ENCODE measurements at places on chromosomes 4 and X.
A peak's percentile ranks its signal among the peaks of the same experiment; 100 is the strongest.

DNA sequence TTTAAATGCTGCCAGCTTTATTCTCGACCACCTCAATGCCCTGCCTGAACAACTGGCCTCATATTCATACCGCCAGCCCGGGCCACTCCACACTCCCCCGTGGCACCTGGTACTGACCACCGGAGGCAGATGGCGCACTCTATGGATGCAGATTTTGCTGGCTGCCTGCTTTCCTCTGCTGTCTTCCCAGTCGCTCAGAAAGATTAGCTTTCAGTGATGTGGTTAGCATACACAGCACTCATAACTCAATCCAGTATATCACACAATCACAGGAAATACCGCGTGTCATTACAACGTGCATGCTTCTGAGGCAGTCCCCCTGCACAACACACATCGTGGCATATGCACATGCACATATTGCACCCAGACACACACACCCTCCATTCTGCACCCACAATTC lies 147.2 kb upstream of the BCOR start:
- DNase-seq: no peak

- no peak for DNase-seq
These were observed 677.5 kb downstream of the DMD start for GRCh38 chrX:32533848-32534247.

- peak; percentile 22 for DNase-seq
These were observed 26.7 kb upstream of the C1QTNF7 start for GRCh38 chr4:15400981-15401671.

DNA sequence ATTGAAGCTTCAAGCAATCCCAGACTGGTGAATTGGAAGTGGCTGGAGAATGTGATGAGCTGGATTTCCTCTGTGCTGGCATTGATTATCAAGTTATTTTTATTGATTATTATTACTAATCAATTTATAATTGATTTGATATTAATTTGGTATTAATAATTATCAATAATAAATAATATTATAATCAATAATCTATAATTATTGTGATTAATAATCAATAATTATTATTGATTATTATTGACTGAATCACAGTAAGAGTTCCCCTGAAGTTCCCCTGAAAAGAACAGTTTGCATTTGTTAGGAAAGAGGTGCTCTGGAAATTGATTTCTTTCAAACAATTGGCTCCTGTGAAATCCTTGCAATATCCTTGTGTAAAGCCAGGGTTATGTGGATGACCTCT lies 7.5 kb upstream of the FAM9A start:
- no peak for DNase-seq

- no peak for DNase-seq
These were observed 94.2 kb downstream of the CXCL13 start for GRCh38 chr4:77699731-77700210.

- DNase-seq: no peak
These were observed 195.2 kb upstream of the STK26 start for GRCh38 chrX:131827935-131828334.

- DNase-seq: no peak
These were observed 11.5 kb upstream of the GPM6B start for GRCh38 chrX:13828392-13828791.

DNA sequence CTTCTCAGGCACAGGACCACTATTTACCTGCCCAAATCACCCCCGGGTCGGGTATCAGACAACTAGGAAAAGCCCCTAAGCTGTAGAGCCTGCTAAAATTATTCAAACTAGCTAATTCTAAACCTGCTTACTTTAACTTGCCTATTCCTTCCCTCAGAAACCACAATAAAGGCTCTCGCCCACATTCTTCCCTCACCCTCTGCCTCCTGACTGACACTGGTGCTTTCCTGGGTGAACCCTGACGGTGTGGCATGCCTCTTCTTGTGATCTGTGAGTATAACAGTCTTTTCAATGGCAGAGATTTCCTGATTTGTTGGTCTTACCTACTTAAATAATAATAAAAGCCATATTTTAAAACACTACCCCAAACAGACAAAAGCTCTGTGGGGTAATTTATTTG lies 242.1 kb upstream of the ZCCHC13 start:
- DNase-seq: no peak

DNA sequence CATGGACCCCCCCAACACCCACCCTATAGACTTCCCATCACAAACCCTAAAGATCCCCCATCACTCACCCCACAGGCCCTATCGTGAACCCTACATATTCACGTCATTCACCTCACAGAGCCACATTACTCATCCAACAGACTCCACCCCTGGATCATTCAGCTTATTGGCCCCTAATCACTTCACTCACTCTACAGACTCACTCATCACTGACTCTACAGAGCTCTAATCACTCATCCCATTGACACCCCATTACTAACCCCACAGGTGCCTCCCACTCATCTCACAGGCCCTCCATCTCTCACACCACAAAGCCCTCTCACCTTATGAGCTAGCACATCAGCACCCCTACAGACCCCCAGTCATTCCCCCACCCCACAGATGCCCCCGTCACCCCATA lies 6.3 kb upstream of the TBC1D25 start:
- DNase-seq: no peak

GRCh38 chr4:167893531-167893930 lies 198.8 kb upstream of the ANXA10 start:
- DNase-seq: no peak

DNA sequence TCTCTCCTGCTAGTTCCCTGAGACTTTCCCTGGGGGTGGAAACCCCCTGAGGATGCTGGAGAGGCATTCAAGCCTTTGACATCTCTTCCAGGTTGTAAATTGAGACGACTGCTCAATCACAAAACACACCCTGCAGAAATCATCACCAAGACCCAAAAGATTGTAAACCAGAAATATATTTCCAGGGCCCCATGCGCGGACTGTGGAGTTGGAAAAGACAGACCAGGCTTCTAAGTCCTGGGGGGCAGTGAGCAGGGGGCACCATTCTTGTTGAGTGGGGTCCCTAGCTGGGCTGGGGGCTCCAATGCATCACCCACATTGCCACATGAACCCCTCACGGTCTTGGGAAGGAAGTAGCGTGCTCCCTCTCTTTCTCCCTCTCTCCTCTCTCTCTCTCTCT lies 87.9 kb upstream of the C4orf50 start:
- DNase-seq: no peak

- no peak for DNase-seq
These were observed 26.2 kb downstream of the TMEM144 start for GRCh38 chr4:158236304-158237030.

GRCh38 chrX:149283853-149284252 lies 221.3 kb downstream of the IDS start:
- no peak for DNase-seq

- no peak for DNase-seq
These were observed 2.4 kb downstream of the CHRNA9 start for GRCh38 chr4:40337523-40337922.

DNA sequence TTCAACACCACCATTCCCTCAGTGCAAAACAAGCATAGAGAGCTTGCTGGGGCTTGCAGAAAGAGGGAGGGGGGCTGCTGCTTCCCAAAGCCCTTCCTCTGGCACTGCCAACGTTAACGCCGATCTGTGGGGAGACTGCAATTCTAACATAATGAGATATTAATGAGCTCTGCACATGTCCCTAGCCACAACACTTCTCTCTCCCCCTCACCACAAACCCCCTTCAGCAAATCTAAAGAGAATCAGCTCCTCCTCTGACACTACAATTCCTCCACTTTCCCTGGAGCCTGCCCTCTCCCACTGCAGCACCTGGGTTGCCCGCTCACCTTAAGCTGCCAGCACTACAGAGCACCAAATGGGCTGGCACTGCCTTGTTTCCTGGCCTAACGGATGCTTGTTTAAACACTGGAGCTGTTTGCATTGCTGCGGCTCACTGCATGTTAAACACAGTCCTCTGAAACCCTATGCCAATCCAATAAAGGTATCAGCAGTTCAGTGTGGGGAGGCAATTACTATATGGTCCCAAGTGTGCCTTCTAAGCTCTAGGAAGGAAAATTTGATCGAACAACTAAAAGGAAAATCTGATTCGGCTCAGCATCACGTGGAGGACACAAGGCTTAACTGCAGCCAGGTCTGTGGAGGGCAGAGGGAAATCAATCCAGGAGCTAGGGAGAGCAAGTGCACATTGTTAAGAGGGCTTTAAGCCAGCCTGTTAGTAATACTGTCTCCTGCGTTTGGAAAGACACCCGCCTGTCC lies 232.4 kb downstream of the MAML3 start:
- no peak for DNase-seq

DNA sequence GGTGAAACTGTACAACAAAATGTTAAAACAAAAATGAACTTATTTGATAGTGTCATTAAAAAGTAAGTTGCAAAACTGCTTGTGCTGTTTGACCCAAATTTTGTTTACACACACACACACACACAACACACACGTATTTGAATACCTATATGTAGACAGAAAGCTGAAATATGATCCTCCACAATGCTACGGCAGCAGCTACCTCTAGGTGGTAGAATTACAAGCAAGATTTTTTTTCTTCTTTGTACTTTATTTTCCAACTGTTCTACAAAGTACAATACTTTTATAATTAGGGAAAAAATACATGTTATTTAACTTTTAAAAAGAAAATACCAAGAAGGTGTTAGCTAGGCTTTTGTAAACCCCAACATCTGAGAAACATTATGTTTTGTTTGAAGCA lies 1.2 kb downstream of the CYTL1 start:
- DNase-seq: no peak

DNA sequence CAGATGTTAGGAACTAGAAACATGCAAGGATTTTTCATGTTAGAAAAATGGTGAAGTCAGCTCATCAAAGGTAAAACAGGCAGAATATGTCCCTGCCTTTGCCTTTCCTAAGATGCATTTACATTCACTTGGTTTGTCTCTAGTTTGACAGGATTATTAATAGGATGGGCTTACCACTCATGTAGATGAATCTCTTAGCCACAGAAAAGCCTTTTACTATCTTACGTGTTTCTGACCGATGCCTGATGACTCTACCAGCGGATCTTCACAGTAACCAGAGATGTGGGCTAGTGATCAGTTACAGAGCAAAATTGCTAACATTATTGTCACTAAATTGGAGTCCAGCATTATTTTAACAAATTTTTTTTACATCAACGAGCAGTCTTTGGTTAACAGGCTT lies 187.6 kb downstream of the MAML3 start:
- no peak for DNase-seq

DNA sequence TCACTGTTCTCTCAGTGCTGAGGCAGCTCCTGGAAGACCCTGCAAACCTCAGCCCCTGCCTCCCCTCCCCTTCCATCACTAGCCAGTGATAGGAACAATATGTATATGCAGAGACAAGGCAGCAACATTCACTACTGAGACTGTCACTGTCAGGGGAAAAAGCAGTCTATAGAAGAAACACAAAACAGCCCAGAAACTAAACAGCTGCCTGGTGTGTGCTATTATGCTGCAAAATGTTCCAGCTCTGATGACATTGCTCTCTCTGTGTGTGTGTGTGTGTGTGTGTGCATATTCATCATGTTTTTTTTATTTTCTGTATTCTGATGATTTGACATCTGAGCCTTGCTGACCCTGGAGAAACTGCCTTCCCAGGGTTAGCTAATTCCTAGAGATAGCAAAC lies 147.2 kb downstream of the SPATA18 start:
- DNase-seq: no peak

DNA sequence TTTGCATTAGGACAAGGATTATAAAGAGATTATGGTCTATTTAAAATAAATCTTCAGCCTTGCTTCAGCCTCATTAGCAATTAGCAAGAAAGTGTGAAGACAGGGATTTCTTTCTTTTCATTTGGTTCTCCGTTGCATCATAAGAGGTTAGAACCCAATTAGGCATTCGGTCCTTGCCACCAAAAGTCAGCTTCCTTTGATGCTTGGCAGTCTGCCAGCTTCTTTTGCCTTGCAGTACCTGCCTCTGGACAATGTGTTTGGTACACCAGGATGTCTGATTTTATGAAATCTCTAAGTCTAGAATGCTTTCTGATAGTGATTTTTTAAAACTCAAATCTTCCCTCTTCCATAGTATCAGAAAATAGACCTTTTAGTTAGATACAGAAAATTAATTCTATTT lies 12.4 kb downstream of the SMIM20 start:
- DNase-seq: no peak

GRCh38 chr4:130825284-130825683 lies 1729.3 kb downstream of the C4orf33 start:
- no peak for DNase-seq

GRCh38 chr4:3478446-3479357 lies 15.6 kb downstream of the DOK7 start:
- no peak for DNase-seq

DNA sequence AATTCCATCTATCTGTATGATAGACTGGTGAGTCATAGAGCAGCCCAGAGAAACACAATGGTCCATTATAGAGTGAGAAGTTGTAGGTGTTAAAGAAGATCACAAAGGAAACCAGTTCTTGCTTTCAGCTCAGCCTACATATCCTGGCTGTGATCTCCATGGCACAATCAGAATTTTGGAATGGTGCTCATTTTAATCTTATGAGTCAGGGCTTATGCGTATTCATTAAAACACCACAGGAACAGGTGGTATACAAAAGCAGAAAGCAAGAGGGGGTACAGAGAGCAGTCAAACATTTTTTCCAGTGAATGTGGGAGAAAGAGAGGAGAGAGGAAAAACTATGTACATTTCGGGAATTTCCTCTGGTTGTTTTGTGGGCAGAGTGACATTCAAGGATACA lies 126.9 kb downstream of the MFAP3L start:
- DNase-seq: no peak

GRCh38 chr4:152937336-152938236 lies 1.5 kb downstream of the FHDC1 start:
- no peak for DNase-seq

GRCh38 chr4:119977076-119977940 lies 89.3 kb downstream of the MAD2L1 start:
- no peak for DNase-seq

DNA sequence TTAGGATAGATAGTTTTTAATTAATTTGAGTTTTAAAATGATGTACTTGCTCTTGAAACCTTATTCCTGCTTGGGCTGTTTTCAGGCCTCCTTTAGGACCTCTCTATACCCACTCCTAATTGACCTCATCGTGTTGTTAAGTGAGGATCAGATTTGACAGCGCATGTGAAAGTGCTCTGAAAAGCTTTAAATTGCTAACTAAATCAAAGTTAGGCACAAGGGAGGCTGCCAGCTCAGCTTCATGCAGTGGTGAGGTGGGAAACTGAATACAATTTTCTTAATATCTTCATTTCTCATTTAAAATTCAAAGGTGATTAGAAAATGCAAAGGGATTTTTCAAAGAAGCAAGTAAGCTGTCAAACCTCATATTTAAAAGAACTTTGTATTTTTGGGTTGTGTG lies 20.0 kb downstream of the FHDC1 start:
- DNase-seq: no peak

DNA sequence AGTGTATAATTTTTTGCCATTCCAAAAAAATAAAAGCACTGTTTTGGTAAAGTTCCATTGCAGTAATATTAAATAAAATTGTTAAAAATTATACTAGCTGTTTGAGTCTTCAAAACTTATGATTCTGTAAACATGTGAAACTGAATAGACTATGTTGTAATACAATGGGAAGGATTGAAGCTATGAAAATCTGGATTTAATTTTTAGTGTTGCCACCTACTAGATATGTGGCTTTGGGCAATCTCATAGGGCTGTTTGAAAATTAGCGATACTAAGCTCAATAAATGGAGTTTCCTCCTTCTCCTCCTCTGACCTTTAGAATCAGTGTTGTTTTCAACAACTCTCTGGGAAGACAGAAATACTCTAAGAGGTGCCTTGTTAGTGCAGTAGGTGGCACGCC lies 4.5 kb downstream of the PGRMC2 start:
- no peak for DNase-seq

All from activated gamma-delta T cell treated with Interleukin-2 at 50 U/mL for 16 hours (primary cell).